SW 1271 (cell line): ENCODE measurements at places on chromosomes 11 and 22.
A peak's percentile ranks its signal among the peaks of the same experiment; 100 is the strongest.

GRCh38 chr22:29105468-29105867, 32.6 kb downstream of the KREMEN1 start:
- no peak for DNase-seq

GRCh38 chr11:73330569-73331093, 22.6 kb downstream of the ARHGEF17 start:
- DNase-seq = no peak

DNA sequence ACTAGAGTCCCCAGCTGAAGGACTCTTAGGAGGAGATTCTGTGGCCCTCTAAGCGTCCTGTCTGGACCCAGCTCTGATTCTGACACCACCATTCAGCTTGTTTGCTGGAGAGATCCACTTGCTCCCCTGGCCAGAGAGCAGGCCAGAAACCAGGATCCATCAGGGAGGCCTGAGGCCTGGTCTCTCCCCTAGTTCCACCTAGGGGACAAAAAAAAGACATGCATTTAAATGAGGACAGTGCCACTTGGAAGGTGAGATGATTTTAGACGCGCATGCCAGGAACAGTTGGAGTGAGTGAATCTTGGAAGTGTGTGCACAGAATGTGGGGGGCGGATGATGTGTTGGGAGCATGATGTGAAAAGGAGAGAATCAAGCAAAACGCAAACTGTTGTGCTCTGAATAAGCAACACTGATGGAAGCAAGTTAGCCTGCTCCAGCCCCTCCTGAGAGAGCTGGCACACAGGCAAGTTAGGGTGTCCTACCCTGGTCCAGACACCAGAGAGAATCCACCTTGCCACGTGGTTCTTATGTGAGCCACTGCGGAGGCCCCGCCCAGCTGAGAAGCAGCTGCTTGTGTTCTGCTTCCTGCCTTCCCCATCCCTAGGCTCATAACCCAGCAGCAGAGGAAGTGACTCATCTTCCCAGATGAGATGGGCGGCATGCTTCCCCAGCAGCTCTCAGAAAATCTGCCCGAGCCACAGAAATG, 8.0 kb upstream of the SLCO2B1 start:
- peak; percentile 86 for DNase-seq

GRCh38 chr22:29716814-29717545, 2.8 kb upstream of the CABP7 start:
- peak; percentile 24 for DNase-seq

GRCh38 chr22:23769321-23769965, 1.7 kb upstream of the CHCHD10 start:
- DNase-seq = no peak

DNA sequence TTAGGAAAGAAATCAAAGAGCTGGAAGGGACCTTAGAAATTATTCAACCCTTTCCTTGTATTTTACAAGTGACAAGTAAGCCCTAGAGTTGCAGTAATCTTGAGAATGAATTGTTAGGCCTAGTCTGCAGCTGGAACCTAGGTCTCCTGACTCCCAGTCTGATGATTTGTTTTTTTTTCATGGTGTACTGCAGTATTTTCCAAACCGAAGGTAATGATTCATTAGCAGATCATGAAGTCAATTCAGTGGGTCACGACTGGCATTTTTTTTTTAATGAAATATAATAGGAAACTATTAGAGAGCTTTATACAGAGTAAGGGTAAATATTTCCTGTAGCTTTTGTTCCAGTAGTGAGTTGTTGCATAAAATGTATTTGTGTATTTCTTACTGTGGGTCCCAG, 42.8 kb downstream of the EXT2 start:
- DNase-seq = no peak
